ENCODE measurements at places on chromosomes 1 and 21.

GRCh38 chr1:6948861-6949260 lies 163.6 kb downstream of the CAMTA1 start:
- DNase-seq: no peak

- no peak for DNase-seq
Measured at GRCh38 chr1:202002507-202002906, 7.9 kb upstream of the ELF3 start.

- DNase-seq: peak; percentile 94
Measured at GRCh38 chr1:31065310-31066217, at the start of gene PUM1. Gene PUM1, minus strand, starts transcription at chr1:31065717. Its CDS starts 6,151 bp downstream, at chr1:31059566.

DNA sequence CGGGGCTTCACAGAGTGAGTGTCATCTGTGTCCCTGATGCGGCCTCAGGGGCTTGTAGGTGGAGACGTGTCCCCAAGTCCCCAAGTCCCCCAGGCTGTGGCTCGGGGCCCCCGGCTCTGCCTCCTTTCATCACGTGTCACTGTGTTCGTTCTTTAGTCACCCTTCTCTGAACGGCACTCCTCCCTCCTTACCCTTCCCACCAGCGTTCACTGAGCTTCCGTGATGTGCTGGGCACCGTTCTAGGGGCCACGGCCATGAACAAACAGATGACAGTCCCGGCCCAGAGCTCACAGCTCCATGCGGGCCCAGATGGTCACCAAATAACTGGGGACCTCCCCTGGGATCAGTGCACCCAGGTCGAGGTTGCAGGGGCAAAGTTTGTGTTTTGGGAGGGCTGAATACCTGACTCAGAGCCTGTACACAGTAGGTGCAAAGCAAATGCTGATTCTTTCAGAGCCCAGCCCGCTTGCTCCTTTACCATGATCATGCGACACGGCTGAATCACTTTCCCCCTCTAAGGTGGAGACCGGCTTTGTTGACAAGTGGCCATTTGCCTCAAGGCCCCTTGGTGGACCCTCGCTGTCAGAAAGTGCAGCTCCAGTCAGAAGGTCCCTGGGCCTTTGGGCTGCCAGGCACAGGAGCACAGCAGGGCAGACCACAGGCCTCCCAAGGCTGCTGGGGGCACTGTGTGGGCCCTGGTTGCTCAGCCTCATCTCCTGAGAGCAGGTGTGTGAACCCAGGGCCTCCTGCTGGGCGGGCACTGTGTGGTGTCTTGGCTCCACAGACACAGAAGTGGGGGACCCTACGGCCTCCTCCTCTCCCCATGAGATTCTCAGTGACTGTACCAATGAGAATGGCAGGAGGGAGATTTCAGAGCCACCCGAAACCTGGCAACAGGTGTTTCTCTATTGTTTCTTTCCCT lies 592.5 kb downstream of the PTPRU start:
- DNase-seq: no peak

GRCh38 chr1:161133220-161133740 lies 813 bp upstream of the DEDD start:
- no peak for DNase-seq

GRCh38 chr1:154819628-154820590 lies 50.2 kb downstream of the KCNN3 start:
- DNase-seq: peak; percentile 88

DNA sequence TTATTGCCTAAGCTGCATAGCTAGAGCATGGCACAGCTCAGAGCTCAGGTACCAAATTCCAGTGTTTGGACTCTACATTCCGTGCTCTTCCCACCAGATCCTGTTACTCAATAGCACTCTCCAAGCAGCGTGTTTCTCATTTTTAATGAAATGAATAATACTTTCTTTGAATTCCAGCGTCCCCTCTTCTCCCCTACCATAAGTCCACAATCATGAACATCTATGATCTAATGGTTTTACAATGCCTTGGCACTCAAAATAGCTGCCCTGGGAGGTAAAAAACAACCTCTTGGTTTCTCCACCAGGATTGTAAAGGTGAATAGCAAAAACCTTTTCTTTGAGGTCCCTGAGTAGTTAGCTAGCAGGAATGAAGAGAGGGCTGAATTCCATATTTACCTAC lies 480.0 kb upstream of the PKN2 start:
- no peak for DNase-seq

DNA sequence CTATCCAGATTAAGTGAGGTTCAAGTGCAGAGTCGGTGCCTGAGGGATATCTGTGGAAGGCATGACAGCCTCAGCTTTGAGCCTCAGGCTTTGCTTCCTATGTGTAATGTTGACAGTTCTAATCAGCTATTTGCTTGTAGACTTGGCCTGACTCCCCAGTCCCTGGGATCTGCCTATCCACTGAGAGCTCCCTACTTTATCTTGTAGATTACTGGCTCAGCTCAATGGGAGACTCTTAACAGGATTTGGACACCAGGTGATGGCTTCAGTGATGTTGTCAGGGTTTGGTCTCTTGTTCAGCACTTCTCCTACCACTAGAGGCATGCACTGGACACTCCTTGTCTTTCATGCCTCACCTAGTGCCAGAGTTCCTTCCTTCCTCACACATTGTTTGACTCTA lies 126.6 kb upstream of the BEND5 start:
- no peak for DNase-seq
